ENCODE measurements at places on chromosomes 7 and 10.

- DNase-seq: no peak
Observed at GRCh38 chr7:91240376-91240941, 23.8 kb upstream of the FZD1 start.

DNA sequence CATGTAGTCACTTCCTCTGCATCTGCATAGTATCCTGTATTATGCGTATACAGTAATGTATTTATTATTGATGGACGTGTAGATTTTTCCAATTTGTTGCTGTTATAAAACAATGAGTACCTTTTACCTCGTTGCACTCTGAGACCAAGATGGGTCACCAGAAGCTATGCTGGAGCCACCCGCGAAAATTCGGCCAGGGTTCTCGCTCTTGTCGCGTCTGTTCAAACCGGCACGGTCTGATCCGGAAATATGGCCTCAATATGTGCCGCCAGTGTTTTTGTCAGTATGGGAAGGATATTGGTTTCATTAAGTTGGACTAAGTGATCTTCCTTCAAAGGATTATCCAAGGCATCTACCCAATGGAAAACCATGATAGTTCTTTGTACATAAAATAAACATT, 1.0 kb downstream of the PSMC2 start:
- DNase-seq: no peak

GRCh38 chr7:77337456-77337990, 78.6 kb downstream of the GSAP start:
- DNase-seq: no peak

- no peak for DNase-seq
Observed at GRCh38 chr7:73963252-73963822, 64.6 kb upstream of the ELN start.

- DNase-seq: no peak
Observed at GRCh38 chr7:18231854-18232253, 204.2 kb upstream of the PRPS1L1 start.

DNA sequence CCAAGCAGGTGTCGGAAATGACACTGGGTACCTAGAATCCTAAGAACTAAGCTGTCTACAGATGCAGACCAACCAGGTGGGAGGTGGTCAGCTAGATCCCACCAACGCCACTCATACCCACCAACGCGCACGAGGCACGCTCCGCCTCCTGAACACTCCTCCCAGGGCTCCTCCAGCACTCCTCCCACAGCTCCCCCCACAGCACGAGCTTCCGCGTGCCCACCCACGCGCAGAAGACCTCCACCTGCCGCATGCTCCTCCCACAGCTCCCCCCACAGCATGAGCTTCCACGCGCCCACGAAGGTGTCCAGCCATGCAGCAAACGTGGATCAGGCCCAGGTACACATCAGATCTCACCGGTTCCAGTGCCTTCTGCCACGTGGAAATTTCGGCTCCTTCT, 196.0 kb downstream of the MAD1L1 start:
- DNase-seq: no peak

DNA sequence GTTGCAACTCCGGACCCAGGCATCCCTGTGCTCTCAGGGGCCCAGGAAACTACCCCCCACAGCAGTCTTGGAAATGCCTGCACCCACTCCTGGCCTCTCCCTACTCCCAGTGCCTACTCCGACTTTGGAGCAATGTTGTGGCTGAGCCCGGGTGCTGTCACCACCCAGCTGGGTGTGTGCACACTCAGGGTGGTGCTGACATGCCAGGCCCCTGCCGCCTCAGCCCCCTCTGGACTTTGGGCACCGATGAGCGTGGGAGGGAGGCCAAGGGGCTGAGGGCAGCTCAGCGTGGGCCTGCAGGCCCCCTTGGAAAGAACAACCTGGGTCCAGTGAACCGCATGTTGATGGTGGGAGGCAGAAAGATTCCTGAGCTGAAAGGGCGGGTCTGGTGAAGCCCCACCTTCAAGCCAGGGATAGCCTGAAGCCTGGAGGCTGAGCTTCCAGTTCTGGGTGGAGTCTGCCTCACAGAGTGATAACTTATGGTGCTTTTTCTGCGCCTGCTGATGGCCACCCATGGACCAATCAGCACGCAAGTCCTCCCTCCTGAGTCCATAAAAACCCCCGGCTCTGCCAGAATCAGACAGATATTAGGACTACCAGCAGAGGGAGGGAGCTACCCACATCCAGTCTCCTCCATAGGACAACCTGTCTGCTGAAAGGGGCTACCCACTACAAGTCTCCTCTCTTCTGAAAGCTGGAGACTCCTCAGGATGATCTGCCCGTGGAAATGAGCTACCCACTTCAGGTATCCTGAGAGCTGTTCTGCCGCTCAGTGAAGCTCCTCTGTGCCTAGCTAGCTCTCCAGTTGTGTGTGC, 380.4 kb upstream of the SORCS1 start:
- peak; percentile 4 for DNase-seq
